Substantia nigra (tissue), 51 donors: ENCODE measurements at places on chromosomes 3 and 15.

DNA sequence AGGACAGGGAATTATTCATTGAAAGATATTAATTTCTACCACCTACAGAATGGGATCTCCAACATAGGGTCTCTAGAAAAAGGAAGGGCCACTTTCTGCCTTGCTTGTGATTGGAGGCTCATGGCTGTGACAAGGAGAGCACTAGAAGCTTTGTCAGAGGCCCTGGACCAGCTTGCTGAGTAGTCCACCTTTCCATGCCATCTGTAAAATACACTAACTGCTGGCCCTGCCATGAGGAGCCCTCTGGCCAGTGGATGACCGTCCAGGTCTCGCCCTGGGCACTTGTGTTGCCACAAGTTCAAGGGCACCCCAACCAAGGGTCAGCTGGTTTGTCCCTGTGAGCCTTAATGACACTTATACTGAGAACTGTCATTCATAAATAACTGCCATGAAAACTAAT, 1.6 kb upstream of the SYNM start:
- DNase-seq = no peak

- DNase-seq = no peak
Measured at GRCh38 chr3:155491696-155492095, 198.2 kb upstream of the STRIT1 start.

GRCh38 chr15:27223179-27223578, 252.2 kb downstream of the GABRG3 start:
- DNase-seq = no peak

- no peak for DNase-seq
Measured at GRCh38 chr3:16529264-16529663, 15.8 kb upstream of the RFTN1 start.

DNA sequence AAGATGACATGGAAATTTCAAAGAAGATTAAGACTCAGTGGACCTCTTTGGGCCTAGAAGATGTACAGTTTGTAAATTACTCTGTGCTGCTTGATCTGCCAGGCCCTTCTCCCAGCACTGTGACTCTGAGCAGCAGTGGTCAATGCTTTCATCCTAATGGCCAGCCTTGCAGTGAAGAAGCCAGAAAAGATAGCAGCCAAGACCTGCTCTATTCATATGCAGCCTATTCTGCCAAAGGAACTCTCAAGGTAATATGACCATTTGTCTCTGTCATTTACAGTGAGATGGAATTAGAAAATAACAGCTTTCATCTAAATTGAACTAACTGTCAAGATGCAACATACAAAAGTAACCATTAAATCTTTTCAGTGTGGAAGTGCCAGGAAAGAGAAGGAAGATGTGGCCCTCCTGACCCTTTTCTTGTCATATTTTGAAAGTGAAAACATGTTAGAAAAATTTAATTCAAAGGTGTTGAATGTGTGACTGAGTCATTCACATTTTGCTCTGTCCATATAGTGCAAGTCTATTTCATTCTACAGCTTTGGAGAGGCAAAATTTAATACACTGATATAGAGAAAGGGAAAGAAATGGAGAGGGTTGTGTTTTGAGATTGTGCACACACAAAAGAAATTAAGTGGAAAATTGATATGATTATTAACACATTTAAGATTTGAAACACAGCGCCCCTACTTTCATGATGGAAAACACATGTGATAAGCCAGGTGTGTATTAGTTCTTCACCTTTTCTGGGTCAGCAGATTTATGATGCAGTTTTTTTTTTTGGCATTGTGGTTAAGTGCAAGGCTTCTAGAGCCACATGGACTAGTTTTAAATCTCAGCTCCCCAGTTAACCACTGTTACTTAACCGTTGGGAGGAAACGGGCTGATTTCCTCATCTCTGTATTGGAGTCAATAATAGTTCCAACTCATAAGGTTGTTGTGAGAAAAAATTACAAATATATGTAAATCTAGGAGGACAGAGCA, 375.1 kb downstream of the NAALADL2 start:
- no peak for DNase-seq

DNA sequence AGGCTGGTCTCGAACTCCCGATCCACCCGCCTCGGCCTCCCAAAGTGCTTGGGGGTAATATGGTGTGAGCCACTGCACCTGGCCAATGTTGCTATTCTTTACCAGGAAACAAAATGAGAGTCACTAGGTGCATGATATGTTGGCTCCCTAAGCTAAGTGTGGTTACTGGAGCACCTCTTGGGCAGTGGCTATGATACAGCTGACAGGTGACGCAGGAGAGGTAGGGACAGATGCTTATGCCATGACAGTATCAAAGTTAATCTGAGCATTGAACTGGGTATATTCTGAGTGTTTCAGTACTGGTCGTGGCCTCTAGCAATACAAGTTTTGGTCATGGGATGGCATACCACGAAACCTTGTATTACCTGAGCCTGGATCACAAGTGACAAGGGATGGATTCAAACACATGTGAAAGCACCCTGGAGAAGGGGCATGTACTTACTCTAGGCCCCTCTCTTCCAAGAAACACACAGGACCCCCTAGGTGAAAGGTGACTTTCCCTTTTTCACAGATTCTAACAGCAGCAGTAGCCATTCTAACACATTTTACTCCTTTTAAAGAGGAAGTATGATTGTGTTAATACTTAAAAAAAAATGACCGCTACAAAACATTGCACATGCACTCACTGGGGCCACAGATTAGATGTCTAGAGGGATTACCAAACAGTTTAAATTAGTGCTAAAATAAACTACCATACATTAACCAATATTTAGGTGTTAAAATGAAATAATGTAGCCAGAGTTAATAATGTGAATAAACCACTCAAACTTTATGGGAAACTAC, 467.3 kb downstream of the SHQ1 start:
- DNase-seq = no peak

DNA sequence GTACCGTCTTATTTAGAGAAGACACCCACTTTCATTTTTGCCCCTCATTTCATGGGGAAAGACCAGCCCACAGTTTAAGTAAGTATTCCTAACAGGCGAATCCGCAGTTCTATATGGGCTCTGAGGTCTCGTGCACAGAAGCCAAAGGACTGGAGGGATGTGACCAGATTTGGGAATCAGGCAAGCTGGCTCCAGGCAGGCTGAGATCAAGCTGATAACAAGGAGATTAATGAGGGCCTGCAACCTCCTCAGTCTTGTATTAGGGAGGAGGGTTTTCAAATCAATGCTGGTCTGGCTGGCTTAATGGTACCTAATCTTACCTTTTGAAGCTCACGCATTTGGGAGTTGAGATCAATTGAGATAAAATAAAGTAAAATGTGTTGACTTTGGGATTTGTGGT, 15.3 kb downstream of the ST8SIA2 start:
- no peak for DNase-seq
